Dorsolateral prefrontal cortex (tissue), 122 donors: ENCODE measurements at places on chromosomes 6 and 20.

DNA sequence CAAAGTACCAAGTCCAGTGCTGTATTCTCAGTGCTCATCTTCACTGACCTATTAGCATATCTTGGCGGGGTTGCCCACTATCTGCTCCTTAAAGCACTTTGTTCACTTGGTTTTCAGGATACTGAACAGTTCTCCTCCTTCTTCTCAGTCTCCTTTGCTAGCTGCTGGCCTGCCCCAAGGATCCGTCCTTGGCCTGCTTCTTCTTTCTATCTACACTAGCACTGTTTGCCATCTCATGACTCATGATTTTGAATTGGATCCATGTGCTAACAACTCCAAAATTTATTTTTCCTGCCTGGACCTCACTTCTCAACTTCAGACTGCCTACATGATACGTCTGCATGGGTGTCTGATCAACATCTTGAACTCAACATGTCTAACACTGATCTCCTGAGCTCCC, 15.5 kb downstream of the TPD52L1 start:
- DNase-seq: no peak

- DNase-seq: no peak
Observed at GRCh38 chr6:49736017-49736508, 8.1 kb downstream of the CRISP3 start.

GRCh38 chr6:20408851-20409250, 7.2 kb downstream of the E2F3 start:
- no peak for DNase-seq

DNA sequence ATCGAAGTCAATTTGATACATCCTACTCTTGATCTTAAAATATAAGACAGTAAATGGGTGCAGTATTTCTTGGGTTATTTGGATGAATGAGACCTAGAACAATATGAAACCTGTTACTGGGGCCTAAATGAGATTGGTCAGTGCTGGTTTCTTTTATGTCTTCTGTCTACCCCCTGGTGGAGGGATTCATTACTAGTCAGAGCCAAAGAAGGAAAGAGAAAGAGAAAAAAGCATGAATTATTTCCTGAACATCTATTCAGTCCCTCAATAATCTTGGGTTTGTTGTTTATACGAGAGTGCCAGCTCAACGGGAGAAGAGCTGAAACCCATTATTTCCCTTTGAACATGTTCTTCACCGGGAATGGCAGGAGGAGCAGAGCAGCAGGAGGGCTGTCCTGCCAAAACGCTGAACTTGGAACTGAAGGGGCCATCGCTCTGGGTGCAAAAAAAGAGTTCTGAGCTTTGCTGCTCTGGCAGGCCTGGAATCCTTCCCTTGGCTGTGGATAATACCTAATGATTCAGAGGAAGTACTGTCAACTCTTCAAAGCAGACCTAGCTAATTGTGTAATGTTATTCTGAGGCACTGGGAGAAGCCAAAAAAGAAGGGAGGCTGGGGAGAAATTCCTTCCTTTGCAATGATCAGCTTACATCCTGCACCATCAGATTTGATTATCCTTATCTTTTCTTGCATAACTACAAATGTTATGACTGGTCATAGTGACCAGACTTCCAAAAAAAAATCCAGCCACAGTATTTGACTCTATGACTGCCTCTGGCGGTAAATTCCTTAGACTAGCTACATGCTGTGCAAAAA, 72.0 kb downstream of the BLOC1S5 start:
- DNase-seq: no peak
